ENCODE measurements at places on chromosomes 7 and 10.

DNA sequence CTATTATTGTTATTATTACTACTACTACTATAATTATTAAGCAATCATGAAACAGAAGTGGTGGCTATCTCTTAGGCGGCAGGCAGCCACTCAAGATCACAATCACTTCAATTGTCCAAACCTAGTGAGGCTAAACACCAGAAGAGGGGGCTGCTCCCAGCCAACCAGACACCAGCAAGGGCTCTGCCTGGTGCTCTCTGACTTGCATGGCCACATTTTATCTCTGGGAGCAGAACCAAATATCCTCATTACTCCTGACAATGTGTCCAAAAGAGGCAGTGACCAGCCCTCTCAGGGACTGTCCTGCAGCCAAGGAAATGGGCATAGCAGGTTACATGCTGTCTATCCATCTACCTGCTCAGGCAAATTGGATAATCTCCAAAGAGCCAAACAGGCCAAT lies 187.4 kb upstream of the PDE1C start:
- no peak for DNase-seq

GRCh38 chr10:96984541-96985131 lies 152.5 kb downstream of the LCOR start:
- DNase-seq = no peak

- DNase-seq = no peak
Observed at GRCh38 chr10:102600816-102601215, 43.5 kb upstream of the TRIM8 start.

GRCh38 chr10:112782200-112782907 lies 167.7 kb upstream of the TCF7L2 start:
- DNase-seq = no peak

DNA sequence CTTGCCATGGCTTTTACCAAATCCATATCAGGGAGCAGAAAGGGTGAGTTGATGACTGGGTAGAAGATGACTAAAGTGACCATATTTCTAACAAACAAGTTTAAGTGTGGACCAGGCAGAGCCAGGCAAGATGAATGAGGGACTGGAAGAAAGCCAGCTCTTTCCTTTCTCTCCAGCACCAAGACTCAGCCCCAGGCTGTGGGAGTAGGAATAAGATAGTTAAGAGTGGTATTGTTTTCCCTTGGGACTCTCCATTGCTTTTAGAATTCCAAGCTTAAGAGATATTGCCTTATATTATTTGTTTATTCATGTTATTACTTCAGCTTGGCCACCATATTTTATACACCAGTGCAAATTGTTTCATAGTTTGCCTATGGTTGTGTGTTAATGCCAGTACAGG lies 28.8 kb upstream of the TSPAN33 start:
- no peak for DNase-seq

DNA sequence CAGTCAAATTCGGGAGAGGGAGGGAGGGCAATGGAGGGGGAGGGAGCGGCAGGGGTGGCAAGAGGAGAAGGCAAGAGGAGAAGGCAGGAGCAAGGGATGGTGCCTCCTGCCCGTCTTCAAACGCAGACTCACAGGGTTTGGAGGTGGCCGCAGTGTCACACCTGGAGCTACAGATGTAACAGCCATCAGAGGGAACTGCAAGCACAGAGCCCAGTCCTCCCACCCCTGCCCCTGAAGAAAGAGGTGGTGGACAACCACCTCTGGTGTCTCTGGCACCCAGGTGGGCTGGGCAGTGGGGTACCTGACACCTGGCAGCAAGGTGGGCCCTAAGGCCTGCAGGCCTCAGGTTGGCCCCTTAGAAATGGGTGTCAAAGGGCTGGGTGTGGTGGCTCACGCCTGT lies 67.0 kb upstream of the SDK1 start:
- no peak for DNase-seq

DNA sequence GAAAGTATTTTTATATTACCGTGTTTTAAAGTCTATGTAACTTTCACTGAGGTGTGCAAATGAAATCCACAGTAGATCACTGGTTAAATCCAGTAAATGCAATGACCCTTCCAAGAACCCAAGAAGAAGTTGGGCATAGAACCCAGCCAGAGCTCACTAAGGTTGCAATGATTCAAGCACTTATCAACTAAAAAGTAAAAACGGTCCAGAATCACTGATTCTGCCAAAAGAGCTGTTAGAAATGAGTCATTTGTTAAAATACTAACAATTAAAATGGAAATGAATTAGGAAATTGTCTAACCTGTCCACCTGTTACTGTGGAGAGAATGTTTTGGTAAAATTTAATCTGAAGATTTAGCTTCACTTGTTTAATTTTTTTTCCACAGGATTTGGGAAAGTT lies 74.4 kb downstream of the ANK3 start:
- DNase-seq = no peak

DNA sequence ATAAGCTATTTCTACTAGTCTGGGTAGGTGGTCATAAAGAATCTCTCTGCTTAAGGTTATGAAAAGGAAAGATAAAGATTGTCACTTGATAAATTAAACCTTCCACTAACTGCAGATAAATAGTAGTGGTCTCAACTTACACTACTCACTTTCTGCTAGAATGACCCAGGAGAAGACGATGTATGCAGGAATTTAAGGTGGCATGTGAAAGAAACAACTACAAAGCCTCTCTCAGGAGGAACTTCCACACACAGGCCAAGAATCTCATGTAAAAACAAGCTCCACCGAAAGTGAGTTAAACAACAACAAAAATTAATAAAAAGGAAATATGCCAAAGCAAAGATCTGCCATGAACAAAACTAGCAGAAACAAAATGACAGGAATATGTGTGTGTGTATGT lies 165.4 kb downstream of the CDC14C start:
- no peak for DNase-seq

GRCh38 chr10:17910125-17910789 lies 41.5 kb upstream of the SLC39A12 start:
- peak; percentile 44 for DNase-seq

GRCh38 chr10:131968949-131969348 lies 12.8 kb downstream of the BNIP3 start:
- DNase-seq = no peak

DNA sequence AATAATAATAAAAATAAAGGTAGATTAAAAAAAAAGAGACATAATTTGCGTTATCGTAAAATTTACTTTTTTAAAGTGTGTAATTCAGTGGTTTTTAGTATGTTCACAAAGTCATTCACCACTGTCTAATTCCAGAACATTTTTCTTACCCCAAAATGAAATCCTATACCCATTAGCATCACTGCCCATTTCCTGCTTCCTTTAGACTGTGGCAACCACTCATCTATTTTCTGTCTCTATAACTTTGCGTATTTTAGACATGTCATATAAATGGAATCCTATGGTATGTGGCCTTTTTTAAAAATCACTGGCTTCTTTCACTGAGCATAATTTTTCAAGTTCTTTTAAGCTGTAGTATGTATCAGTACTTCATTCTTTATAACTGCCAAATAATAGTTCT lies 53.6 kb downstream of the KAT6B start:
- no peak for DNase-seq

DNA sequence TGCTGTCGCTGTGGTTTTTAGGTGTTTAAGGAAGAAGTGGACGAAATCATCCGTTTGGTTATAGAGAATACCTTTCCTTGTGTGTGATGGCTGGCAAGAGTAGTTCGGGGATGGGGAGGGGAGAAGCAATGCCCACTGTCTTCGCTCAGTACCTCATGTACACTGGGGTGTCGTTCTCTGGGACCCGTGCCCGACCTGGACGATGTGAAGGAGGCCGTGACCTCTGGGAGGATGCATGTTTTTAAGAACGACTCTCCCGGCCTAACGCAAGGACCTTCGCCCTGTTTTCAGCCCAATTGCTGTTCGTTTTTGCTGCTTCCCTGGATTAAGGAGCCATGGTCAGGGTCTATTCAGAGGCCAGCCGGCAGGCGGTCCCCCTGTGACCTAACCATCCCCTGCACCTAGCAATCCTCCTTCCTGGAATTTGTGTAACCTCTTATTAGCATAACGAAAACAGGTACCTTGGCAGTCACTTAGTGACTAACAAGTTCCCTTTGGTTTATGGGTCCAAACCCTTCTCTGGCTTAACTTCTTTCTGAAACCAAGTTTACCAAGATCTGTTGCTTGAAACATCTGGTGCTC lies 1.3 kb downstream of the NFE2L3 start:
- DNase-seq = peak; percentile 40

- DNase-seq = no peak
Observed at GRCh38 chr7:107007007-107007891, 37.3 kb upstream of the PRKAR2B start.

Data from NB4 (cell line).